ENCODE measurements at places on chromosomes 11 and 22. TPM values are rescaled to one million over a fixed set of nuclear protein-coding genes. Genes with fewer than 3 reads are reported as not detected.

VSIG10L2 gene
- not detected for polyA plus RNA-seq

DLG2 gene
- polyA plus RNA-seq = 9.1 TPM

ACRV1 gene
- polyA plus RNA-seq = 0.96 TPM

ISX gene
- 0.43 TPM for polyA plus RNA-seq

DBX1 gene
- polyA plus RNA-seq = not detected

HYLS1 gene
- polyA plus RNA-seq = 11.0 TPM

KCTD14 gene
- polyA plus RNA-seq = 7.6 TPM

ARRB1 gene
- polyA plus RNA-seq = 41.7 TPM

LUZP2 gene
- 4.6 TPM for polyA plus RNA-seq

UBQLN3 gene
- polyA plus RNA-seq = not detected

DNA sequence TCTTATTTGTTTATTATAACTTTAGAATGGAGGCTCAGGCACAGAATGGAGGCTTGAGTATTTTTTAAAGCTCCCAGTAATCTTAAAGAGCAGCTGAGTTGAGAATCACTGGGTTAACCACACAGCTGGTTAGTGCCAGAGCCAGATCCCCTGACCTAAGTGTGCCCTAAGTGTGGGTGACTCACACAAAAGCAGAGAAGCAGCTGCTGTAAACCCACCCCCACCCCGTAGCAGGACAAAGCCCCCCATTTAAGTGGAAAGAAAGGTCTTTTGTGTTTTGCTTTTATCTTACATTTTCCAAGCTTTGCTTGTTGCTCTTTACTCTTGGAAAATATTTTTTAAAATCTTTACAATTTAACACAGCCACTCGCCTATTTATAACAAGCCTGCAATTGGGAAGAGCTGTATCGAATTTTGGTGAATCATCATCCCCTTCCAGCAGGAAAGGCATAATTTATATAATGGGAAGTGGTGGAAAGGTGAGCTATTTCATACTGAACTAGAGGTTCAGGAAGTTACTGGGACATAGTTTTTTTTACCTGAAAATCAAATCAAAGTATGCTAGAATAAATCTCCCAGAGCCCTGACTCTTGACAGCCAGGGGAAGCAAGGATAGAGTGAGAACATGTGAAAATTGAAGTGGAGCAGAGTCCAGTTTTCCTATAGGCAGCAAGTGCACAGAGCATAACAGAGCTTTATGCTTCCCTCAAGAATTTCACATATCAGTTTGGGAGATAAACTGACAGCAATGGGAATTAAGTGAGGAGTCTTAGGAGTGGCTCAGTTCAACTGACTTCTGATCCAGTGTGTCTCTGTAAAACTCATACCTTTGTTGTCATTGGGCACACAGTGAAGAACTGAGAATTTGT lies 405.7 kb downstream of the AASDHPPT start:
- DNase-seq = no peak

DNA sequence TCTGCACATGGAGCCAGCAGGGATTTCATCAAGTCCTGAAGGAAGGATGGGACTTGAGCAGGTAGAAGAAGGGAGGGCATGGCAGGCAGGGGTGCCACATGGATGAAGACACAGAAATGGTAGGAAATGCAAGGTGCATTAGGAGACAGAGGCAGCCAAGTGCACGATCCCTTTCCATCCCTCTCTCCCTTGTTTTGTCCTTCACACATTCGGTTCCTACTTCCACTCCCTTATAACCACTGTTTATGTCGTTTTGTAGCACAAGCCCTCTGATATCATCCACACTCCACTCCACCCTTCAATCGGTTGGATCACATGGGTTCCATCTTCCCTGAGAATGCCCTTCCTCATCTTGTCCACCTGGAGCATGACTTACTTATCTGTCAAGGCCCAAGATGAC lies 35.2 kb downstream of the IFT27 start:
- DNase-seq = no peak

- no peak for DNase-seq
Observed at GRCh38 chr11:100629671-100630070, 57.4 kb upstream of the ARHGAP42 start.

DNA sequence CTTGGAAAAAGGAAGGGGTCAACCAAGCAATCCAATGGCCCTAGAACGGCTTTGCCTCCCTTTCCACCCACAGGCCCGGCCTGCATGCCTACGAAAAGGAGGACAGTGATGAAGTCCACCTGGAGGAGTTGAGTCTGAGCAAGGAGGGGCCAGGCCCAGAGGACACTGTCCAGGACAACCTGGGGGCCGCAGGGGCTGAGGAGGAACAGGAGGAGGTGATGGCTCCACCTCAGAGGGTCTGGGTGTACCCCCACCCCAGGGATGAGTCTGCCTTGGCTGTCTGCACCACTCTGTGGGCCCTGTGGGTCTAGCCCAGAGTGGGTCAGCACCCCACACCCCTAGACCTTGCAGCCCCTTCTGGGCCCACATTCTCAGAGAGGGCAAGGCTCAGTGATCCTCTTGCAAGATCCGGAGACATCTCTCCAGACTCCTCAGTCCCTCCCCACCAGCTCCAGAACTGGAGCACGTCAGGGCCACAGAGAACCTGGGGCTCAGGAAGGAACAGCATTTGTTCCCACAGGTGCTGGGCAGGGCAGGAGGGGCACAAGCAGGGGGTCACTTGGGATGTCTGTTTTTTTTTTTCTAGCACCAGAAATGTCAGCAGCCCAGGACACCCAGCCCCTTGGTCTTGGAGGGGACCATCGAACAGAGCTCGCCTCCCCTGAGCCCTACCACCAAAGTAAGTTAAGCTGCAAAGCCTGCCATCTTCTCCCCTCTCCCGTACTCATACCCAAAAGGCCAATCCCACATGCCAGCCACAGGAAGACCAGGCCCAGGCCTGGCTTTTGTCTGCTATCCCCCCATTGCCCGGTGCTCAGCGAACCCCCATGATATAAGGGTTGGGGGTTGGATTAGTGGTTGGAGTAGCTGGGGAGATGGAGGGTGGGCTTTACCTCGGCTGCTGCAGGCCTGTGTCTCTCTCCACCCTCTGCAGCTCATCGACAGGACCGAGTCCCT lies 8.1 kb downstream of the PRR33 start:
- no peak for DNase-seq

DNA sequence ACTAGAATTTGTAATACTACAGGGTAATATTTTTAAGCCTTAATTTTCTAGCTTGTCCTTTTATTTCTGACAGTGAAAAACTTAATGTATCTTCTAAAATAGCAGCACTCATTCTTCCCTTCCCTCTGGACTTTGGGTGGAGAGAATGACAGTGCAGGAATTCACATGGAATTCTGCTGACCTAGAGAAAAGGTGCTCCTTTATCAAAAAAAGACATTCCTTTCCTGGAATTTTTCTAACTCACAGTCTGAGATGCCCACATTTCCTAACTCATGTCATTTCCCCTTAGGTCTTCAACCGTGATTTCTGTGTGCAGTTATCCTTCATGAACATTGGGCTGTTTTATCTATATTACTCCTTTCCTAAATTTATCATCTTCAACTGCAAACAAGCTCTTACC lies 137.8 kb upstream of the PDGFD start:
- DNase-seq = no peak

GRCh38 chr11:128848815-128849455 lies 18.2 kb downstream of the KCNJ1 start:
- DNase-seq = peak; percentile 87

- peak; percentile 59 for DNase-seq
Observed at GRCh38 chr22:48494256-48494967, 1333.3 kb downstream of the BRD1 start.

GRCh38 chr22:42893371-42894150 lies 36.5 kb upstream of the ARFGAP3 start:
- no peak for DNase-seq

DNA sequence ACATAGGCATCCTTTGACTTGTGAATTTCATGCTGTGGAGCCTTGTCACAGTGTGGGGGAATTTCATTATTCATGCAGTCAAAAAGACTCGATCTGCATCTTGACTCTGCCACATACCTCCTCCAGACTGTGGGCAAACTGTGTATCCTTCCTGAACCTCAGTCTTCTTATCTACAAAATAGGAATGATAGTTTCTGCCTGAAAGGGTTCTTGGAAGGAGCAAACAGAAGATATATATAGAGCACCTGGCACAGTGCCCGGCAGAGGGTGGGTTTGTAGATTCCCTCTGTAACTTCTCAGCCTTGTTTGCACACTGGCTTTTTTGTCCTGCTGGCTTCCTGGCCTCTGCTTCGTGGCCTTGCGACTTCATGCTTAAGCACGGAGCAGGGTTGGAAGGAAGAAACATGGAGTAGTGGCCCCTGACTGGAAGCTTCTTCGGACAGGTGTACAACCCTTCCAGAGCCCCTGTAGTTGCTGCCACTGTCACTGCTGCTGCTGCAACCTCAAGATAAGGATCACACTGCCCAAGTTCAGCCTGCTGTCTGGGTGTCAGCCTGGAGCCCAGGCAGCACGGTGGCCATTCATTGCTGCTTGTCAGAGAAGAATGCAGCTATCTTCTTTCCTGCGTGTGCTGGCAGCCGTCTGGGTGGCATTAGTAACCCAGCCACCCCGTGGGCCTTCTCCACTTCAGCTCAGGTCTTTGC lies 106.4 kb downstream of the MICAL2 start:
- DNase-seq = no peak

GRCh38 chr11:6505577-6506240 lies 8.6 kb downstream of the DNHD1 start:
- no peak for DNase-seq

GRCh38 chr11:69657911-69658625 lies 17.1 kb downstream of the LTO1 start:
- no peak for DNase-seq

DNA sequence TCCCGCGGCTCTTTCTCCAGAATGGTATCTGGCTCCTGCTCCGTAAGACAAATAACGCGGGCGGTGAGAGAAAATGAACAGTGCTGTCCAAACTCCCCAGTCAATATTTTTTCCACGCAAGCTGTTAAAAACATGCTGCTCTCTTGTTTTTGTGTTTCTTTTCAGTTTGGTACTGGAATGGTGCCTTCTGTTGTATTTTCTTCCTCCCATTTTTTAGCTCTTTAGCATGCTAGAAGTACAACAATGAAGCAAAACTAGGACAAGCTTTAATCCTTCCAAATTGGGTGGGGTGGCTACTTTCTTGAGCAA lies 599 bp upstream of the PPP2R1B start:
- no peak for DNase-seq

Data from left lung (tissue), 14 donors.